Thyroid gland (tissue), 4 donors: ENCODE measurements at places on chromosomes 5 and 9. TPM values are rescaled to one million over a fixed set of nuclear protein-coding genes. Genes with fewer than 3 reads are reported as not detected.

GRCh38 chr9:32823101-32823500 lies 39.8 kb downstream of the TMEM215 start:
- DNase-seq, result no peak

DNA sequence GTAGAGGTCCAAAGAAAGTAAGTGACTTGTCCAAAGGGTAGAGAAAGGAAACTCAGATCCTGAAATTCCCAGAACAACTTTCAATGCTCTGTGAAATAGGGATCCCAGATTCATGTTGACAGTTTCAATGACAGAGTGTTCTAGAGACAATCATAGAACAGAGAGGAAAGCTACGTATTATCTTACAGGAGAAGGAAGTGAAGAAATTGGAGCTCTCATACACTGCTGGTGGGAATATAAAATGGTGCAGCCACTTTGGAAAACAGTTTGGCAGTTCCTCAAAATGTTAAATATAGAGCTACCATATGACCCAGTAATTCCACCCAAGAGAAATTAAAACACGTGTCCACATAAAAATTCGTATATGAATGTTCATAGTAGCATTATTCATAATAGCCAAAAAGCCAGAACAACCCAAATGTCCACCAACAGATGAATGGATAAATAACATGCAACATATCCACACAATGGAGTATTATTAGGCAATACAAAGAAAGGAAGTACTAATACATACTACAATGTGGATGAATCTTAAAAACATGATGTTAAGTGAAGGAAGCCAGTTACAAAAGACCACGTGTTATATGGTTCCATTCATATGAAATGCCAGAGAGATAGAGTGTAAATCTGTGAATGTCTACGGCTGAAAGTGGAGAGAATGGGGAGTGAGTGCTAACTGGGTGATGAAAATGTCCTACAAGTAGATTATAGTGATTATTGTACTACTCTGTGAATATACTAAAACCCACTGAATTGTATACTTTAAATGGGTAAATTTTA lies 197.1 kb downstream of the NTRK2 start:
- DNase-seq, result no peak

GRCh38 chr5:142696379-142696778 lies 10.5 kb upstream of the FGF1 start:
- DNase-seq, result no peak

SV2C gene
- not detected for total RNA-seq

DNA sequence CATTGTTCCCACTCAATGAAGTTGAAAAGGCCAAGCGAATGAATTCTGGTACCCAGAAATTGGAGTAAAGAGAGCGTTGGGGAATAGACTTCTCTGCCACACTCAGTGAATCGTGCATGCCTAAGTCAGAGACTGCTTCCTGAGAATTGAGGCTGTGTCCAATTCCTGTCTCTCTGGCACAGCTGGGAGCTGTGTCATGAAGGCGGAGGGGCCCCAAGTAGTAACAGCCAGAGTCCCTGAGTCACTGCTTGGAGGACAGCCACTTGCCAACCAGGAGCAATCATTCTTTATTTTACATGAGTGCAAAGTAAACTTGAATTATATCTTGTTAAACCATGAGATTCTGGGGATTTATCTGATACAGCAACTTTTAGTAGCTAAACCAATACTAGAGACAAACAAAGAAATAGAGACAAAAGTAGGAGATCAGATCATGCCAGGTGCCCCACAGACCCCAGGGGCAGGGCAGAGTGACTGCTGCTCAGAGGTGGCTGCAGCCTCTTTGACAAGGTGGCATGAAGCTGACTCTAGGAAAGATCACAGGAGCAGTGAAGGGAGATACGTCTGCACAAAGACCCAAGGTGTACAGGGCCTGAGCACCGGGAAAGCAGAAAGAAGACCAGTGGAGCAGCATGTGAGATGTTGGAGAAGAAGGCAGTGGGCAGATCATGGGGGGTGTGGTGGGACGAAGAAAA lies 246.0 kb downstream of the GADD45G start:
- no peak for DNase-seq

- no peak for DNase-seq
Observed at GRCh38 chr5:133327946-133328401, 276.2 kb downstream of the HSPA4 start.

- no peak for DNase-seq
Observed at GRCh38 chr5:136108180-136108611, 24.4 kb upstream of the SMAD5 start.

DNA sequence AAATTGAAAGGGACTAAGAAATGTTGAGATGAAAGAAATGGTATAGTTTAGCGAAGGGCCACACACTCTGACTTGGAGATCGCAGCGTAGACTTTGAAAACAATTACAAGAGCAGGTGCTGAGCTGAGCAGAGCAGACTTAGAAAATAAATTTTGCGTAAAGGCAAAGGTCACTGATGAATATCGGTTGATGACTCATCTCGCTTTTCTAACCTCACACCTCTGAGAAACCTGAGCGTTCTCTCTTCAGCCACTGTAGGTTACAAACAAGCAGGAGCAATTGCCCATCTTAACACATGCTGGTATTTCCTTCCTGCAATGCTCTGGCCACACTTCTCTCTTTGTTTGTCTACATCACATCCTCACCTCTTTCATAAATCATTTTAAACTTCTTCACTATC lies 190.6 kb upstream of the C9orf72 start:
- DNase-seq, result no peak

DNA sequence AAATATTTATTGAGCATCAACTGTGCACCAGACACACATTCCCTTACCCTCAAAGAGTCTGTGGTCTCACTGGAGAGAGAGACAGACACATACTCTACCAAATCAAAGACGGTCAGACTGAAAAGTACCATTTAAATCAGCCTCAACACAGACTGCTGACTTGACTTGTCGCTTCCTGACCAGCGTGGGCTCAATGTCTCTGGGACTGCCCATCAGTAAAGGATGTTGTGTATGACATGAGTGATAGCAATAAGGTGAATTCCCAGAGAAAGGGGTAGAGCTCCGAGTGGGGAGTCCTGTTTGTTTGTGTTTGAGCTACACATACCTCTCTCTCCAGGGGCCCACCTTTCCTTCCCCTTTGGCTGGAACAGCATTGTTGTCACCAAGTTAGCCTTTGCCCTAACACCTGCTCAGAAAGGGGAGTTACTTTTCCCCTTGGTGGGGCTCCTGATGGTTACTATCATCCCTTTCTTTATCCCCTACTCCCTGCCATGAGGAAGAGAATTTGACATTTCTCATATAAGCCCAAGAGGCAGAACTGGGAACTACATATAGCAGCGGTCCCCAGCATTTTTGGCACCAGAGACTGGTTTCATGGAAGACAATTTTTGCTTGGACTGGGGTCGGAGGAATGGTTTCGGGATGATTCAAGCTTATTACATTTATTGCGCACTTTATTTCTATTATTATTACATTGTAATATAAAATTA lies 33.9 kb downstream of the NR4A3 start:
- no peak for DNase-seq

GHR gene
- total RNA-seq, result 14.9 TPM

- DNase-seq, result peak; percentile 89
Observed at GRCh38 chr9:6645355-6646292, at the start of gene GLDC. TSS of gene GLDC (minus strand) at chr9:6645729. CDS start at chr9:6645499, 230 bp downstream.

DNA sequence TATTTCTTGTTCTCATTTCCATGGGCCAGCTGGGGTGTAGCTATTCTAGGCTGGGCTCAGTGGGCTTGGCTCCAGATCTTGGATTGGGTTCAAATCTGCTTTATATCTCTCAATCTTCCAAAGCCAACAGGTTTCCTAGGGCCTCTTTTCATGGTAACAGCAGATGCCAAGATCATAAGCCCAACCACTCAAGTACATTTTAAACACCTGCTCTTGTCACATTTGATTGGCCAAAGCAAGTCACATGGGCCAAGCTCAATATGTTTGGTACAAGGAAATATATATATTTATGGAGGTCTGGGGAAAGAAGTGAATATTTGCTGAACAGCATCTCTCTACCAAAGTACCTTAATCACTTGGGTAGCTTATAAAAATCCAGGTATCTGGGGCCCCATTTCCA lies 49.5 kb downstream of the MRRF start:
- DNase-seq, result no peak

SNCAIP gene
- total RNA-seq, result 4.0 TPM

- DNase-seq, result no peak
Observed at GRCh38 chr5:175840050-175840841, 31.1 kb upstream of the CPLX2 start.

DNA sequence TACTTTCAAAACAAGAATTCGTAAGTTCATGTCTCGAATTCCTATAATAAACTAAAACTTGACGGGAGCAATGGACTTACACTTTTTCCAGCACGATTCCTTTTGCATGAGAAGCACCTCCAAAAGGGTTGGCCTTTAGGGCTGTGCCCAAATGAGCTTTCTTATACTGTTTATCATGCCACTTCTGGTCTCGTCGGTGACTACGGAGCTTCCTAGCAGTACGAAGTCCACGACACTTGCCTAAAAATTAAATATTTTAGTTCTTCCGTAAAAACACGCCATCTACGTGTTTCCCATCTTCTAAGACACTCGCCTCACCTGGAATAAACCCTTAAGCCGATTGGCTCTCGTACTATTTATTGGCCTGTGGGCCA lies 554 bp downstream of the RPS23 start:
- no peak for DNase-seq
